ENCODE measurements at places on chromosomes 6 and 20. TPM values are rescaled to one million over a fixed set of nuclear protein-coding genes. Genes with fewer than 3 reads are reported as not detected.

GRCh38 chr6:14817074-14817473 lies 428.8 kb upstream of the JARID2 start:
- DNase-seq: no peak

- DNase-seq: no peak
Measured at GRCh38 chr20:53215166-53215565, 243.0 kb downstream of the TSHZ2 start.

GRCh38 chr20:42295592-42295991 lies 677.4 kb upstream of the CHD6 start:
- no peak for DNase-seq

DNA sequence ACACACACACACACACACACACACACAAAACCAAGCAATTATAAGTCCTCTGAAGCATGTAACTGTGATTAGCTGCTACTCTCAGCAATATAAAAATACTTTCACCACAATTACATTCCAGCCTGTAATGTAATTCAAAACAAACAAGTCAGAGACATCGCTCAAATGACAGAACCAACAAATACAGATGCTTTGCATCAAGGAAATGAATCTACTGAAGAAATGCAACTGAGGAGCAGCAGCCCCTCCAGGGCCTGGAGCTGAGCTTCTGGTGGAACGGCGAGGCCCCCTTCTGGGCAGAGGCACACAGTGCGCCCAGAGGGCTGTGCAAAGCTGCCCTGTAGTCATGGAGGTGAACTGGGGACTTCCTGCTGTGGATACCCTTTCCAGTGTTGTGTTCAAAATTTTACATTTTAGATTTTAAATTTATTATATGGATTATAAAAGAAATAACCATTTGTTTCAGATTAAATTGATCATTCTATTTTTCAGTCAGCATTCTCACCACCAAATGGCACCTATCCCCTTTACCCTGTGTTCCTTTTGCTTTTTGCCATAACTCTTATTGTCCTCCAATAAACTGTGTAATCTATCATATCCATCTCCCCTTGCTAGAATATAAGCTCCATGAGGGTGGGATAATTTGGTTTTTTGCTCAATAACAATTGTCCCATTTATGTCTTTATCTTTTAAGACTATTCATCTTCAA lies 23.2 kb downstream of the ADAT2 start:
- DNase-seq: peak; percentile 63

Gene HLA-DQB2
- polyA plus RNA-seq: 0.32 TPM

DNA sequence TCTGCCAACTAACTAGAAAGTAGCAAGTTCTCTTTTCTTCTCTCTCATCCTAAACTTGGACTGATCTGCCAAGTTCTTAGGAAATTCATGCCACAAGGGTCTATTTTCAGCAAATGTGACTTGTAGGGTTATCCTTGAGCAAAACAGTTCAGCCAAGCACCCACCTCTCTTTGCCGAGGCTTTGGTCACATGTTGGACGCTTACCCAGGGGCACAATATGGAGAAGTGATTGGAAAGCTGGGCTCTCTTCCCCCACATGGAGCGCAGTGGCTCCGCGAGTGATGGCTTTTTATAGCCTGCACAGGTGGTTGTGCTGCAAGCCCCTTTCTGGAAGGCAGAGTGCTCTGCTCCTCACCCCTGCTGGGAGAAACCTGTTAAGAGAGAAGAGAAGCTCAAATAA lies 47.7 kb upstream of the FNDC1 start:
- DNase-seq: no peak

DNA sequence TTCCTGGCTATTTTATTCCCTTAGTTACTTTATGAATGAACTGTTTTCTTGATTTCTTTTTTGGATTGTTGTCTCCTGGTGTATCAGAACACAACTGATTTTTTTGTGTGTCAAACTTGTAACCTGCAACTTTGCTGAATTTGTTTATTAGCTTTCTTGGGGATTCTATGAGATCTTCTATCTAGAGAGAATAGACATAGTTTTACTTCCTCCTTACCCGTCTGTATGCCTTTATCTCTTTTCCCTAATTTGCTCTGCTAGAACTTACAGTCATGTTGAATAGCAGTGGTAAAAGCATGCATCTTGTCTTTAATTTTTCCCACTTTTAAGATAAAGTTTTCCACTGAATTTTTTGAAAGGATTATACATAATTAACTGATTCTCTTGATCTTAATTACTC lies 13.2 kb downstream of the RNF146 start:
- DNase-seq: no peak

Gene SNAP91
- polyA plus RNA-seq: 1.8 TPM

DNA sequence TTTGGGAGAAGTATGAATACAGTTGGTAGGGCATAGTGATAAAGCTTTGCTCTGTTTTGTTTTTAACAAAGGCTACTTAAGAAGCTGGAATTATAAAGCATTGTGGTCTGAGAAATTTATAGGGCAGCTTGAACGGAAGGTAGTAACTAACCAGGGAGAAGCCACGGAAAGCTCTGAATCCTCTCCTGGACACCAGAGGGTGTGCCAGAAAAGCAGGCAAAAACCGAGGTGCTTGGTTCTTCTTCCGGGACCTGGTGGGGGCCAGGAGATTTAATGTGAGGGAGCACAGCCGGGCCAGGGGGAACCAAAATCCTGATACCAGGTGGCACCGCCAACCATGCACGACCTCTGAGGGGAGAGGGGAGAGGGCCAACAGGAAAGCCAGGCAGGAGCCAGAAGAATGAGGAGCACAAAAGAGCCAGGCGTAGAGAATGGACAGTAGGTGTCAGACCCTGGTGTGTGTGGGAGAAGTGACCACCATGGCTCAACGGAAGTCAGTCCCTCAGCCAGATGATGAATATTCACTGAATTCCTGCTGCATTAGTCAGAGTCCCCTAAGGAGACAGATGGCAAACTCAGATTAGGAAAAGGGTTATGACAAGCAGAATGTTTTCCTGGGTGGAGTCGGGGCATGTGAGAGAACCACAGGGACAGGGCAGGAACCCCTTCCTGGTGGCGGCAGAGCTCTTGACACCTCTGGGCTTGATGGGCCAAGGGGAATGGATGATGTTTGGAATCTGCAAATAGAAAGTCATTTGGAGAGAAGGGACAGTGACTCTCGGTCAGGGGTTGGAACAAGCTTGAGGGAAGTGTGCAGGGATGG lies 262.3 kb downstream of the ZNF217 start:
- no peak for DNase-seq

Measured in forelimb muscle (tissue), 1 donor.